ENCODE measurements at places on chromosomes 16 and 17.

- DNase-seq: no peak
Observed at GRCh38 chr16:1744338-1744840, 27.0 kb downstream of the NME3 start.

DNA sequence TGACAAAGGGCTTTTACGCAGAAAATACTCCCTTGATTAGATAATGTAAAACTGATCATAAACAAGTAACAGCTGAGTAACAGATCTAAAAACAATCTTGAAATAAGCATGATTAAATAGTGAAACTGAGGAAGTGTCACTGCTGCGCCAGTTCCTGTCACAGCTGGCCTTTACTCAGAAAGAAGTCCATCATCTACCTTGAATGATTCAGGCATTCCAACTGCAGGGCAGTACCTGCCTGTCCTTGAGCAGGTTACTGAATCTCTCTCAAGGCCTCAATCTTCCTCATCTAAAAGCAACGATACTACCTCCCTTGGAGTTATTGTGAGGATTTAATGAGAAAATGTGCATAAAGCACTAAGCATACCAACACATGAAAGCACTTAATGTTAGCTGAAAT lies 12.7 kb downstream of the PHLPP2 start:
- no peak for DNase-seq

DNA sequence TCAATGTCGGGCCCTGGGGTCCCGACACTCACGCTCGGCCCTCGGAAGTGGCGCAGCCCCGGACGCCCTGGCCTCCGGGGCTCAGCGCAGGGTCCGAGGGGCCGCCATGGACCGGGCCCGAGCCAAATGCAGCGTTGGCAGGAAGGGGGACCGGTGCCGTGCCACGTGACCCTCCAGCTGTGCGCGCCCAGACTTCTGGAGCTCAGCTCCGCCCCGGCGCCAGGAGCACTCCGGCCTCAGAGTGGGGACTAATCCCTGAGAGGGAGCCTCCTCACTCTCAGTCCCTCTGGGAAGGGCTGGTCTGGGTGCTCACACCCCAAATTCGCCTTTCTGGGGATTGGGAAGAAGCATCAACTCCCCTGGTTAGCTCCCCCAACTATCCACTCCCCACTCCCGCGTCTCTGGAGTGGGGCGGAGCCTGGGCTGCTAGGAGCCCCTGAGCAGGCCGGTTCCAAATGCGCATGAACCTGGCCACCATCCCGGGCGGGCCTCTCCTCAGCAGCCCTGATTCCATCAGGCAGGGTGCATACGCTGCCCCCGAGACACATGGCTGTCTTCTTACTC lies at the start of gene B3GNT9:
B3GNT9 (minus strand) TSS at position 166 of the 564 bp plus-strand sequence. CDS start 513 bp downstream, outside the sequence.
- no peak for DNase-seq

- no peak for DNase-seq
Observed at GRCh38 chr17:12693640-12694039, 27.9 kb downstream of the MYOCD start.

DNA sequence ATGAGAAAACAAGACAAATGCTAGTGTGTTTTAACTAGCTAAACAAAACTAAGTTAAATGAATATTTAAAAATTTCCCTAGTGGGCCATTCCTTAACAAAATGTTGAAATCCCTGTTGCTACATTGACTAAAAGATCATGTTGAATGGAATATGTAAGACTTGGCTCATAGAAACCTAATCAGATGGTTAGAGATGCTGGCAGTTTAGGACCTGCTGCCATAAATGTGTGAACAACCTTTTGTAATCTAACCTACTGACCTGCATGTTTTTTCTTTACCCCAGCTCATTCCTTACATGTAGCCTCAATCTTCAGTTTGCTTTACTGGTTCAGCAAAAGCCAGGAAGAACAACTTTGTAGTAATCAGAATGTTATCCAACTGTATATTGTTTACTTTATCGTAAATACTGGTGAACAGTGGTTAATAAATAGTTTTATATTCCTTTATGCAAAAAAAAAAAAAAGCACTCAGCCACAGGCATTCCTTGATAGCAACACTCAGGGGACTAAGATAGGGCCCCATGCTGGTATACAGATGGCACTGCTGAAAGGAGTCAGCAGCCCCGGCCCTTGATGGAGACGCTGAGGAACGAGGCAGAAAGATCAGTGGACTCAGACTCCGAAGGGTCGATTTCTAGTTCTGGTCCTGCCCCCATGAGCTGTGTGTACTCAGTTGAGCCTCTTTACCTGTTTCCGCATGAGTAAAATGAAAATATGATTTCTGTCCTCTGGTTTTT lies 78.2 kb downstream of the MARF1 start:
- no peak for DNase-seq

DNA sequence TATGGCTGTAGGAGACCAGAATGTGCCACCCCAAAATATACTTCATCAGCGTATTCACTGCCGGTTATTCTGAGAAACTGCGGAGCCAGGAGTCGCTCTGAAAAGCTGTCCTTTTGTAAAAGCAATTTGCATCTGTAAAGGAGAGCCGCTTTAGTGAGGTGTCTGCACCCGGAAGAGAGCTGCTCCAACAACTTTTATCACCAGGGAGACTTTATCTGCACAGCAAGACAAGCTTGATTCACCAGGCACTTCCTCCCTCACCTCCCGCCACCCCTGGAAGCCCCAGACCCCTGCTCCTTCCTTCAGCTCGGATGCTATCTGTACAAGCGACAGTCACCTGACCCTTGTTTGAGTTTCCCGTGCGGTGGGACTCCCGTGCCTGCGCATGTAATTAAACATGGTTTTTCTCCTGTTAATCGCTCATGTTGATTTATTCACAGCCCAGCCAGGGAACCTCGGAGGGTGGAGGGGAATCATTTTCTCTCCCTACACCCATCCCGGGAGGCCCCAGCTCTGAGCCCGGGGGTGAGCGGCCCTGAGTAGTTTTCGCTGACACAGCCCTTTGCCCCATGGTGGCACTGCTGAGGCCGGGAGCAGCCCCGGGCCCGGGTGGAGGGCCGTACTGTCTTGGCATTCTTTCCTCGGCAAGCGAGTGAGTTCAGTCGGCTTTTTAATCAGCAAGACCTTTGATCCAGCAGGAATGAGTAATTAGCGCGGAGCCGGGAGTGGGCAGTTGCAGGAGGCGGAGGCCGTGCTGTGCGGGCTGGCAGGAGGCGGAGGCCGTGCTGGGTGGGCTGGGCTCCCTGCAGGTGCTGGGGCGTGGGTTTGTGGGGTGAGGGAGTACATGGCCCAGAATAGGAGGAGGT lies 222.7 kb upstream of the CIBAR2 start:
- DNase-seq: no peak

- DNase-seq: no peak
Observed at GRCh38 chr16:56294579-56294978, 103.3 kb downstream of the GNAO1 start.

- peak; percentile 54 for DNase-seq
Observed at GRCh38 chr17:8745586-8746500, 1.2 kb upstream of the CCDC42 start.
